ENCODE measurements at places on chromosomes 2 and 18.

DNA sequence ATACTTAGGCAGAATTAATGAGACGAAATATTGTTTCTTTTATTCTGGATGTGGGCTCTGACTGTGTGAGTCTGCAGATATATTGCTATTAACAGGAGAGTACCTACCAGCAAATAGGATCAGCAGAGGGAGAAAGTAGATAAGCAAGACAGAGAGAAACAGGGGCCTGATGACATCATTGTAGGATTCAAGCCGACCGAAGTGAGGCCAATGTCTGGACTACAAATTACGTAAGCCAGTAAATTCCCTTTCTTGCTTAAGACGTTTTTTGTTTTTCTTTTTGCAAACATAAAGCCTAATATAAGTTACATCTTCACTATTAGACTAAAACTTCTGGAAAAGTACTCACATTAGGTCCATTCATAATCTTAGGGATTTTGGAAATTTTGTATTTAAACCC lies 21.4 kb upstream of the PTPRM start:
- no peaks in the 10 kb centered on the region for H3K27me3 ChIP-seq
- H3K27ac ChIP-seq, result no peak overlapping the region
- no peaks in the 10 kb centered on the region for H3K4me1 ChIP-seq
- no peak for DNase-seq

GRCh38 chr2:72913486-72914205 lies 3.7 kb upstream of the EMX1 start:
- peaks cover 81% of the 10 kb centered on the region for H3K27me3 ChIP-seq
- no peak overlapping the region for H3K4me3 ChIP-seq
- H3K27ac ChIP-seq, result no peak overlapping the region
- H3K4me1 ChIP-seq, result peaks cover 13% of the 10 kb centered on the region
- DNase-seq, result peak; percentile 22

DNA sequence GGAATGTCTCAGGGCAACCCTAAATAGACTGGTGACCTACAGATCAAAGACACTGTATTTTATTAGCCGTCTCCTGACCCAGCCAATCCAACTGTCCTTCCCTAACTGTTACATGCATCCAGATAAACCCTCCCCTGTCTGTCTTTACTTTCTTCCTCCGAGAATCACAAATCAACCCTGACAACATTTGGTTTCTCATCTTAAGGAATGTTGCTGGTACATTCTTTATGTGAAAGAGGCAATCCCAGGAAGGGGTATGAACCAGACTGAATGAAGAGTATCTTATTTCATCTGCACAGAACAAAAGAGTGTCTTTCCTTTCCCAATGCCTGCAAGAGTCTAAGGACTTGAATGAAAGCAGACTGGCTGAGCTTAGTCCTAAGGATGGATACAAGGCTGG lies 113.9 kb upstream of the LTBP1 start:
- no peak for DNase-seq
- H3K27me3 ChIP-seq, result peaks cover 5% of the 10 kb centered on the region
- H3K27ac ChIP-seq, result no peak overlapping the region
- no peaks in the 10 kb centered on the region for H3K4me1 ChIP-seq
- H3K36me3 ChIP-seq, result no peaks in the 10 kb centered on the region
- no peak overlapping the region for H3K4me3 ChIP-seq

- H3K4me1 ChIP-seq, result no peaks in the 10 kb centered on the region
- H3K27me3 ChIP-seq, result no peaks in the 10 kb centered on the region
- no peak overlapping the region for H3K4me3 ChIP-seq
- H3K36me3 ChIP-seq, result no peaks in the 10 kb centered on the region
- H3K27ac ChIP-seq, result no peak overlapping the region
Observed at GRCh38 chr2:180747728-180748127, 232.7 kb upstream of the UBE2E3 start.

- no peak overlapping the region for H3K27ac ChIP-seq
- DNase-seq, result no peak
- no peaks in the 10 kb centered on the region for H3K4me1 ChIP-seq
- H3K27me3 ChIP-seq, result no peaks in the 10 kb centered on the region
Observed at GRCh38 chr2:151103551-151103950, 158.1 kb downstream of the RBM43 start.

DNA sequence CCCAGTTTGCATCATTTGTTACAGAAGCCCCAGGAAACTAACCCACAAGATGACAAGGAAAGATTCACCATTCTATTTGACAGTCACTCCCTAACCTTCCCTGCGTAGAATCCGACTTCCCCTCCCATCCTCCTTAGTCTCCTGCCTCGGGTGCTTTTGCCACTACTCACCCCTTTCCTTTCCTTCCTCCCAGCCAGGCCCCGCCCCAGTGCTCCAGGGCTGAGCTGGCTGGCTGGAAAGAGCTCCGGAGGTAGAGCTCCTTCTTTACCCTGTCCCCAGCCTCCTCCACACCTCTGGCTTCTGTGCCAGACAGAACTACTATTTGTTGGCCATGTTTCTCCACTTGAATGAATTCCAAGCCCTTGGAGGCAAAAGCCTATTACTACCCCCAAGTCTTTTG lies 317.6 kb upstream of the NCKAP5 start:
- no peaks in the 10 kb centered on the region for H3K4me1 ChIP-seq
- H3K36me3 ChIP-seq, result no peaks in the 10 kb centered on the region
- no peak overlapping the region for H3K27ac ChIP-seq
- no peak for DNase-seq

GRCh38 chr18:3924455-3924854 lies 474.5 kb downstream of the TGIF1 start:
- H3K4me3 ChIP-seq, result no peak overlapping the region
- no peak for DNase-seq
- no peak overlapping the region for H3K27ac ChIP-seq

GRCh38 chr2:223052548-223053483 lies 826 bp downstream of the KCNE4 start:
- H3K36me3 ChIP-seq, result no peaks in the 10 kb centered on the region
- H3K27ac ChIP-seq, result no peak overlapping the region
- H3K4me1 ChIP-seq, result no peaks in the 10 kb centered on the region
- no peak overlapping the region for H3K4me3 ChIP-seq

DNA sequence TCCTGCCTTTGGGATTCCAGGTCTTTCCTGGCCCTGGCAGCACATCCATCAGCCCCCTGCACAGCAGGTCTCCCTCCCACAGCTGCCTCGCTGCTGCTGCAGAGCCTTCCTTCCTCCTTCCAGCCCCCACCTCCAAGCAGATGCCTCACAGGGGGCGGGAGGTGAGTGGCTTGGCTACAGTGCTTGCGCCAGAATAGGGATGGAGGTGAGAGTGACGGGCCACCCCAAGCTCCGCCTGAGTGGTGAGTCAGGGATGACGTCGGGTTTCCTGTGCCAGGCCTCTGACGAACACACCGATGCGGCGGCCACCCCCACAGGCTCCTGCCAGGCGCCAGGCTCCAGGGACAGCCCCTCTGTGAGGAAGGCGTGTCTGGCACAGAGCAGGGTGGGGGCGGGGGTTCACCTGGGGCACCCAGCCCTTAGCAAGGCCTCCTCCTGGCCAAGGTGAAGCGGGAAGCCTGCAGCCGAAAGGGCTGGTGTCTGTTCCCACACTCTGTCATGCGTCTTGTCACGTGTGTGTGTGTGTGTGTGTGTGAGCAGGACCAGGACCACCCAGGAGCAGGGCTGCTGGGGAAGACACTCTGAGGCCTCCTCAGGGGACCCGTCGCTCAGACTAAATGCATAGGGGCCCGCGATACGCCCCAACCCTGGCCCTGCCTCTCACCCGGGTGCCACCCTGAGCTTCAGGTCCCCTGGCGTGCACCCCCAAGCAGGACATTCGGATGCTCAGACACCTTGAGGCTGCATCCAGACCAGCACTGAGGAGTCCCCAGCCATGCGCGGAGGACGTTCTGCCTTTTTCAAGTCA lies 3.4 kb upstream of the DUSP2 start:
- H3K27ac ChIP-seq, result peak overlapping the region; percentile 85
- H3K36me3 ChIP-seq, result peaks cover 9% of the 10 kb centered on the region
- H3K4me1 ChIP-seq, result peaks cover 68% of the 10 kb centered on the region
- H3K4me3 ChIP-seq, result peak overlapping the region; percentile 36

- no peak overlapping the region for H3K27ac ChIP-seq
- H3K27me3 ChIP-seq, result peaks cover 53% of the 10 kb centered on the region
- peaks cover 3% of the 10 kb centered on the region for H3K36me3 ChIP-seq
- H3K4me3 ChIP-seq, result no peak overlapping the region
- H3K4me1 ChIP-seq, result no peaks in the 10 kb centered on the region
Observed at GRCh38 chr2:134836986-134837385, 1.4 kb upstream of the ACMSD start.

GRCh38 chr2:16079637-16080036 lies 139.3 kb downstream of the MYCN start:
- no peak overlapping the region for H3K27ac ChIP-seq
- DNase-seq, result no peak
- no peaks in the 10 kb centered on the region for H3K36me3 ChIP-seq
- no peak overlapping the region for H3K4me3 ChIP-seq
- H3K27me3 ChIP-seq, result no peaks in the 10 kb centered on the region

DNA sequence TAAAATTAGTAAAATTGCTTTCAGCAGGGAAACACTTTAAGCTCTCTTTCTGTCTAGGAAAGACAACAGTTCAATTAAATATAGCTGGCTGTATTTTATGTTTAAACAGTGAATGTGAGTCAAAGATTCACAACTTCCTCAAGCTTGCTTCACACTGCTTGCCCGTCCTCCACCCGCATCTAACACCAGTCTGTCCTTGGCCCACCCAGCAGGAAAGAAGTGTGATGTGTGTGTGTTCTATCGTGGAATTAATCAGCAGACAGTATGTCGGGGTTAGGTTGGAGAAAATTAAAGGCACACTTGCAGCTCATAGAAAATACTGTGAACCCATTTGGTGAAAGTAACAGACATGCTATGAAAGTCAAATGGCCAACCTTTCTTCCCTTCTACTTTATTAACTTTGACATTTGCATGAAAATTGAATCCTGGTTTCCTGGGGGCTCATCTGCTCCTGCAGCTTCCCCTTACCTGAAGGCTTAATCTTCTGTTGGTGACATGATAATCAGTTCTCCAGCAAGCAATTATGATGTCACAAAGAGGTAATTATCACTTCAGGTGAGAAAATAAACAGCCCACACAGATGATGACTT lies 182.0 kb downstream of the UXS1 start:
- no peak overlapping the region for H3K4me3 ChIP-seq
- H3K27me3 ChIP-seq, result no peaks in the 10 kb centered on the region
- H3K27ac ChIP-seq, result no peak overlapping the region
- H3K4me1 ChIP-seq, result peaks cover 4% of the 10 kb centered on the region

GRCh38 chr2:86372641-86373502 lies 35.4 kb upstream of the REEP1 start:
- peaks cover 14% of the 10 kb centered on the region for H3K4me1 ChIP-seq
- H3K27ac ChIP-seq, result no peak overlapping the region
- H3K4me3 ChIP-seq, result no peak overlapping the region
- DNase-seq, result peak; percentile 37

- H3K4me1 ChIP-seq, result no peaks in the 10 kb centered on the region
- H3K36me3 ChIP-seq, result peaks cover 38% of the 10 kb centered on the region
- H3K27ac ChIP-seq, result no peak overlapping the region
- no peak overlapping the region for H3K4me3 ChIP-seq
- H3K27me3 ChIP-seq, result no peaks in the 10 kb centered on the region
- DNase-seq, result no peak
Observed at GRCh38 chr2:26203906-26204305, 31.0 kb downstream of the GAREM2 start.

- no peaks in the 10 kb centered on the region for H3K4me1 ChIP-seq
- H3K36me3 ChIP-seq, result no peaks in the 10 kb centered on the region
- no peak for DNase-seq
- H3K27ac ChIP-seq, result no peak overlapping the region
Observed at GRCh38 chr2:184326066-184326465, 272.3 kb upstream of the ZNF804A start.

GRCh38 chr18:62324181-62324828 lies 805 bp upstream of the TNFRSF11A start:
- H3K4me3 ChIP-seq, result peak overlapping the region; percentile 72
- no peak overlapping the region for H3K27ac ChIP-seq
- no peak for DNase-seq
- H3K36me3 ChIP-seq, result peaks cover 3% of the 10 kb centered on the region

GRCh38 chr2:167292430-167293171 lies 404.3 kb downstream of the XIRP2 start:
- no peak within 1 kb of the TSS for H3K27ac ChIP-seq
- H3K27me3 ChIP-seq, result peaks cover 31% of the 10 kb centered on the region
- peak within 1 kb of the TSS; percentile 54 for H3K4me3 ChIP-seq
- peaks cover 2% of the 10 kb centered on the region for H3K36me3 ChIP-seq
- H3K4me1 ChIP-seq, result peaks cover 12% of the 10 kb centered on the region
- peak; percentile 74 for DNase-seq

DNA sequence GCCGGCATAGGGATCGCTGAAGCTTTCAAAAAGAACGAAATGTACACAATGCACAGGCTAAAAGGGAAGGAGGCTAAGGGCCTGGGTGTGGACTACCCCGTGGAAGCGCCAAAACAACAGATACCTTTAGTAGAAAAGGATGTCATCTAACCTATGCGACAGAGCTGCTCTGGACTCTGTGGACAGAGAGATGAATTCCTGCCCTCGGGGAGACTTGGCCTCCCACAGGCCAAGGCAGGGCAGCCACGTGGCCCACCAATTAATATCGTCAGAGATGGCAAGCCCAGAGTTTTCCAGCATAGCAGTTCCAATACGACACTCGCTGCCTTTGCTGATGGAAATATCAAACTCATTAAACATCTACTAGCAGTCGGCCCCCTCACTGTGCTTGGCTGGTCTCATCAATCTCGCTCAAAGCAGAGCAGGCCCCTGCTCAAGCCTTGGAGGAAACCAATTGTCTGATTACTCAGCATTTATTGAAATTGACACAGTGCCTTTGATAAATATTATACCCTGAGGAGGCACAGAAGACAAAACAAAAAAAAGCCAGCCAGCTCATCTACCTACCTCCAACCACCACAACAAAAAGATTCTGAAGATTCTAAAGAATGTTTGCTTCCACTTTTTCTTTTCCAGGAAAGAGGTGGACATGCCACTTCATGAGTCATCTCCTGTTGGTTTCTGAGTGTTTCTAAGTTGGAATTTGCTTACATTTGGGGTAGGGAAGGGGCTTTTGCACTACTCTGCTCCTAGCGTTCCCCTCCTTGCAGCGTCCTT lies 79.0 kb upstream of the ACAA2 start:
- DNase-seq, result no peak
- no peak overlapping the region for H3K4me3 ChIP-seq
- no peak overlapping the region for H3K27ac ChIP-seq
- H3K27me3 ChIP-seq, result peaks cover 10% of the 10 kb centered on the region
- no peaks in the 10 kb centered on the region for H3K36me3 ChIP-seq

DNA sequence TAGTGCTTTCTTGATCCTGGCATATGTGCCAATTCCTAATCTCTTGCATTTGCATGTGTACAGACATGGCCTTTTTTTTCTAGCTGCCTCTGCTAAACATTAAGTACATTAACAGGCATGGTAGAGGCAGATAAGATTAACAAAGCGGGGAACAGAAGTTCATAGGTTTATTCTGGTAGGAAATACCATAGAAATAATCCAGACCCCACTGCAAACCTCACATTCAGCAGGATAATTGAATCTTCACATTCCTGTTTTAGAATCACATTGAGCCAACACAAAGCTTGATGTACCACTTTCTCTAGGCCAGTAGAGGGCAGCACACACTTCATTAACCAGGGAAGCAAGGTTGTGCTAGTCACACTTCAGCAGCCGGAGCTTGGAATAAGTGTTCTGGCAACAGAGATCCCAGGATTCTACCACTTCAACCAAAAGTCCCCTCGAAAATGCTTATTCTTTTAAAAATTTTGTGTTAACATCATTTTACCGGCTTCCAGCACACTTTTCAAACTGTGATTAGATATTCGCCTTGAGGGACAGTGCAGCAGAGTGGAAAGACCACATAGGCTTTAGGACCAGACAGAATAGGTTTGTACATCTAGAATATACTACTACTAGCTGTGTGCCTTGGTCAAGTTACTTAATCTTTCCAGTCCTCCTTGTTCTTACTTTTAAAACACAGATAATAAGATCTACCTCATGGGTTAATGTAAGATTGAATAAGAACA lies 420.2 kb upstream of the CHST9 start:
- DNase-seq, result peak; percentile 40
- no peak overlapping the region for H3K4me3 ChIP-seq
- H3K27ac ChIP-seq, result no peak overlapping the region
- H3K27me3 ChIP-seq, result no peaks in the 10 kb centered on the region

GRCh38 chr2:137797641-137798040 lies 166.6 kb upstream of the HNMT start:
- H3K27me3 ChIP-seq, result no peaks in the 10 kb centered on the region
- H3K4me1 ChIP-seq, result no peaks in the 10 kb centered on the region
- no peak overlapping the region for H3K27ac ChIP-seq
